NCI-H187 (cell line): ENCODE measurements at places on chromosomes 11 and 22.

GRCh38 chr22:44615146-44615545 lies 86.9 kb upstream of the PRR5 start:
- DNase-seq, result no peak

DNA sequence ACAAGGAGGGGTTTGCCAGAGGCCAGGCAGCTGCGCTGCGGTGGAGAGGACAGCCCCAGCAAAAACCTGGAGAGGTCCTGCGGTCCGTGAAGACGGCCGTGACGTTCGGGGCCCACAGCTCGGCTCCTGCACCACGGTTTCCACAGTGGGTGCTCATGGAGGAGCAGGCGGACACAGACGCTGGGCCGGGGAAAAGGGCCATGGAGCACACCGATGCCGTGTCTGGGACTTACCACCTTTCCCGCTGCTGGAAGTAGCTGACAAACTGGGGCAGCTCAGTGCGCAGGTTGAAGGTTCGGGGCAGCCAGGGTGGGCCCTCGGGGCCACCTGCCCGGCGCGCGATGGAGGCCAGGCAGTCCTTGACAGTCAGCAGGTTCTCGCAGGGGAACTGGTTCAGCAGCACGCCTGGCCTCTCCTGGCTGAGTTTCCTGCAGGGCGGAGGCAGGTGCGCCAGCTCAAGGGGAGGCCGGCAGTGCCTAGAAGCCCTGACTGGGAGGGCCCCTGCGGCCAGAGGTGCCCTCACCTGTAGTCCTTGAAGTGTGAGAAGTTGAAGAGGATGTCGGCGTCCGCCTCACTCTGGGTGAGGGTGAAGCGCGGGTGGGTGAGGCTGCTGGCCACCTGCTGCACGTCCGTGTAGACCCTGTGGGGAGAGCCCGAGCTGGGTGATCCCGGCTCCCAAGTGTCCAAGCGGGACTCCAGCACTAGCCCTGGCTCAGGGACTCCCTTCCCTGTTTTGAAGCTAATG lies 12.8 kb downstream of the TTLL12 start:
- no peak for DNase-seq

DNA sequence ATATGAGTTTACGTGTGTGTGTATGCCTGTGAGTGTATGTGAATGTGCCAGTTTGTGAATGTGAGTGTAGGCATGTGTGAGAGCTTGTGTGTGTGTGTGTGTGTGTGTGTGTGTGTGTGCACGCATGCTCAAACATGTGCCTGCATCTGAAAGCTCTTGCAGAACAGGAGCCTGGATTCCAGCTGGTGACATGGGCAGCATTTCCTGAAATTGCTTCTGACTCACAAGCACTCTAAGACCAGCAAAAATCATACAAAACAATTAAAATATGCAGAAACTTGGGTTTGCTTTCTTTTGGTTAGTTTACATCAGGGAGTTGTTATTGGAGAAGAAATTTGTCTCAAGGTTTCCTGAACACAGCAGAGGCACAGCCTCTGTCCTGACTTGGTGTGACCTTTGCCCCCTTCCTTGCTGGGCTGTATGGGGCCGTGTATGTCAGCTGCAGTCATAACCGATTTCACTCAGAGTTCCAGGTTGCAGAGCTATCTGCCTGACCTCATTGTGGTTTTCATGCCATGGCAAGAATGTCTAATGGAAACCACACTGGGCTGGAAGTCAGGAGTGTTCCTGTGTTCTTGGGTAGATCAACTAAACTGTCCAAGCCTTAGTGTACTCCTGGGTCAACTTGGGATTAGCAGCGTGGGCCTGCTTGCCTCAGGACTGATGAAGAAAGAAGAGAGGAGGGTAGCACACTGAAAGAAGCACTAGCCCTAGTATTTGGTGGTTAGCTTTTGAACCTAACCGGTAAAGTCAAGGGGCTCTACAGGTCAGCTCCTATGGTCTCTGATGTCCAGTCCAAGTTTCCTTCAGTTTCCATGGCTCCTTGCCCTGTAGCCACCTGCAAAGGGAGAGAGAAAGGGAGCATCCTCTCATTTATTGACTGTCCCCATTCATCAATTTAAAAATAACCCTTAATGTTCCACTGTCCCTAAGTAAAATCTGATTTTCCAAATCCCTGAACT lies 143.7 kb downstream of the SNX19 start:
- no peak for DNase-seq

DNA sequence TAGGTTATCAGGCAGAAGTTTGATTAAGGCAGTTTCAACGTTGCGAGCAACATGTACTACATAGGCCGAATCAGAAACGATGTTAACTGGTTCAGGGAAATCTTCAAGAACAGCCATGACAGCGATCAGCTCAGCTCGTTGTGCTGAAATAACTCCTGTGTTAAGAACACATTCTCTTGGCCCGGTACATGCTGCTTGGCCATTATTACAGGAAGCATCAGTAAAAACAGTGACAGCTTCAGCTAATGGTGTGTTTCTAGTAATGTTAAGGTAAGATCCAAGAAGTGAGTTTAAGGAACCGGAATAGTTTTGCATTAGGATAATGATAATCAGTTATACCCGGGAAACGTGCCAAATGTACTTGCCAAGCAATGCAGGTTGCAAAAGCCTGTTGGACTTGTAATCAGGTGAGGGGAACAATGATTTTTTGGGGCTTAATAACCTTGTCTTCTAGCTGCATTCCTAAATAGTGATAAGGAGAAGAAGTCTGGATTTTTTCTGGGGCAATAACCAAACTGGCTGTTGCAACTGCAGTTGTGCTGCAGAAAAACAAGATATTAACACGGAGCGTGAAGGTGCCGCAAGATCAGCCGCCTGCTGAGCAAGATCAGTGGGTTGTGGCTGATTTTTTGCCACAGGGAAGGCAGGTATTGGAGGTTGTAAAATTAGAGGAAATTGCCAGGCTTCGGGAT lies 14.3 kb downstream of the OR52K1 start:
- no peak for DNase-seq

DNA sequence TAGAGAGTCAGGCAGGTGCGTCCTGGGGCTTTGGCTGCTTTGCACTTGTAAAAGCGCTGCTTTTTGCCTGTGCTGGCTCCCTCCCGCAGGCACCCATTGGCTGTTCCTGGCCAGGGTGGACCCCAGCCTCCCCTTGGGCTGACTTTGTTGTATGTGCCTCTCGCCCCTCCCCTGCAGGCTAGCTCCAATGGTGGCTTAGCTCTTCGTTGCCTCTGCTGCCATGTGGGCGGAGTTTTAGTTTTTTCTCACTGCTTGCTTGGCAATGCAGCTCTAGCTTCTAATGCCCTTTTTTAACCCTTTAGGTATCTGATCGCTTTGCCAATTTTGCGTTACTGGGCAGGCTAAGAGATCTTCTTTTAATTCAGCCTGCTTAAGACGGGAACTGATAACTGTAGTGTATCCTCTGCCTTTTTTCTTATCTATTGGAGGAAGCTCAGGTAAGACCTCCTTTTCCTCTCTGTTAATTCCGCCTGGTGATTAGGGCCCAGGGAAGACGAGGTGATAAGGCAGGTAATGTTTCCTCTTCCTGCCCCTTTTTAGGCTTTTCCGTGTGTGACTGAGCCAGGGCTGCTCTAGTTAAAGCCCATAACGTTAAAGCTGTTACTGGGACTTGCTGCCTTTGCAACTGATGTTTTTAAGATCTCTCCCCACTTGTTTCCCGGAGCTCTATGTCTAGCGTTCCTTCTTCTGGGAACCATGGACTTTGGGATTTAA lies 11.7 kb upstream of the GLYATL1 start:
- DNase-seq, result no peak

- no peak for DNase-seq
Measured at GRCh38 chr11:113796663-113797259, 17.2 kb downstream of the CLDN25 start.

GRCh38 chr11:56848141-56848809 lies 99.8 kb upstream of the OR9G4 start:
- DNase-seq, result no peak

DNA sequence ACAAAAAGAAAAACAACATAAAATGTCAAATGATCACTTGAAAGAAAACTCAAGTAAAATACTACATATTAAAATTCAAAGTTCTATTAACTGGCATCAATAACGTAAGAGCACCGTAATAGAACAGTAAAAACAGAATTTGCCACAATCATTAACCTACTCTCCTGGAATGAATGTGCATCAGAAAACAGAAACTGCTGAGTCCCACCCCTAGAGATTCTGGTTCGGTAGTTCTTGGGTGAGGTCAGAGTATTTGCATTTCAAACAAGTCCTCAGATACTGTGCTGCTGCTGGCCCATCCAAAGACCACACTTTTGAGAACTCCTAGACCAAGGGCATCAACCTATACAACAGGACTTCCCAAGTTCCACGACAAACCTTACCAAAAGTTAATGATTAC lies 23.5 kb downstream of the PITPNB start:
- no peak for DNase-seq

- no peak for DNase-seq
Measured at GRCh38 chr11:72235351-72236057, 8.5 kb downstream of the PHOX2A start.

DNA sequence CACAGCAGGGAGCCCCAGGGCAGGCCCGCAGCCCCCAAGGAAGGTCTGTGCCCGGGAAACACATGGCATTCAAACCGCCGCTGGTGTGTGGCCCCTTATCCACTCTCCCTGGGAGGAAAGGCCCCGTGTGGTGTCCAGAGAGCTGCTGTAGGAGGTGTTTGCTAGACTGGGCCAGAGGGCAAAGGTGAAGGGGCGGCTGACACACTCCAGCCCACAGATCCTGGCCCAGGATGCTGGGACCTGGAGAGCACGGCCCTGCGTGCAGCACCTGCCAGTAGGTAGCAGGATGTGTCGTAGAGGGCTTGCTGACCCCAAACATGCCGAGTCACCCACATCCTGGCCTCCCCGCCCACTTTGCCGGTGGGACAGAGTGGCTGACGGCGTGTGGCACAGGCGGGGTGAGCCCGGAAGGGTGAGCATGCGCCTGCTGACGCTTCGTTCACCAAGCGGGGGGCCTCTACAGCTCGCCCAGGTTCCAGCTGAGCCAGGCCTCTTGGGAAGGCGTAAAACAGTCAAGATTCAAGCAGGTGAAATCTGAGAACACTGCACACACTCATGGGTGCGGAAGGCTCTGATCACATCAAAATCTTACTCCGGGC lies 11.0 kb downstream of the OSBPL5 start:
- no peak for DNase-seq

GRCh38 chr22:32830473-32830872 lies 29.0 kb downstream of the TIMP3 start:
- DNase-seq, result no peak

- no peak for DNase-seq
Measured at GRCh38 chr11:19393941-19394340, 153.2 kb upstream of the E2F8 start.

- DNase-seq, result no peak
Measured at GRCh38 chr22:44577391-44578109, 79.5 kb upstream of the RTL6 start.

DNA sequence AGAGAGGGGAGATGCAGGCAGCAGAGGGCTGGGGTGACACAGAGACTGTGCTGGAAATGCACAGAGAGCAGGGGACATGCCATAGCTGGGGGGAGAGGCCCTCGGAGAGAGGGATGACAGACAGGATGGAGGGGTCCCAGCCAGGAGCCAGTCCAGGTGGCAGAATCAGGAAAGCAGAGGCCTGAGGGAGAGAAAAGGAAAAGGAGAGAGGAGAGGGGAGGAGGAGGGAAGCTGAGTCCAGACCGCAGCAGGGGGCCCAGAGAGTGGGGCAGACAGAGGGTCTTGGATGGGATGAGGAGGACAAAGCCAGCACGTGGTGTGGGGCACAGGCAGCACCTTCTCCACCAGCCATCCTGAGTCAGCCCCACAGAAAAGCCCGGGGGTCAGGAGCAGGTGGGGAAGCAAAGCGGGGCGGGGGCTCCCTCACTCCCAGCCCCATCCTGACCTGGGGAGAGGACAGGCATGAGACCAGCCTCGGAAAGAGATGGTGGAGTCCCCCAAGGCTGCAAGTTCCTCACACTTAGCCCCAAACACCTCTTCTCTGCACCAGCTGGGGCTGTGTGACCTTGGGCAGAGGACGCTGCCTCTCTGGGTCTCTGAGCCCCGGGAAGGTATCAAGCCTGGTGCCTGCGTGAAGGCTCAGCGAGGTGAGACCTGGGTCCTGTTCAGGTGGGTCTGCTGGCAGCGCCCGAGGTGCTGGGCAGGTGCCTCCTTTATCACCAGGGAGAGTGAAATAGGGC lies 48.0 kb downstream of the IGLL1 start:
- DNase-seq, result no peak

GRCh38 chr11:6333095-6333494 lies 12.8 kb upstream of the CAVIN3 start:
- no peak for DNase-seq

DNA sequence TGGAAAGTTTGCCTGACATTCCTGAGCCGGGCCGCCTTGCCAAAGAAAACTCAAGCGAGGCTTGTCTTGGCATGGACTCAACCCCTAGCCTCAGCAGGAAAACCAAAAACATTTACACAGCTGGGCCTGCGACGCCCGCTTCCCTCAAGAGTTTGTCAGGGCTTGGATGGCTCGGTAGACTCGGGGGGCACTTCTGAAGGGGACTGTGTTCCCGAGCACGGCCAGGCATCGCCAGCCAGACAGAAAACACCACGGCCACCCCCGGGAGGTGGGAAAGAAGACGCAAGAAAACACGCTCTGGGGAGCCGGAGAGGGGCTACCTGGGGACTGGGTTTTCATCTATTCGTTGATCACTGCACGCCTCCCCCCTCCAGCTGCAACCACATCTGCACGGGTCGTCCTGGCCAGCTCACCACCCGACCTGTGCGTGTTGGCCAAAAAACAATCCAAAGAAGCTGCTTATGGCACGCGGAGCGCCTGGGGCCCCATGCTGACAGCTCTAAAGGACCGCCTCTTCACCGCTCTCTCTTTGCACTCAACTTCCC lies 380.7 kb downstream of the MN1 start:
- DNase-seq, result no peak

DNA sequence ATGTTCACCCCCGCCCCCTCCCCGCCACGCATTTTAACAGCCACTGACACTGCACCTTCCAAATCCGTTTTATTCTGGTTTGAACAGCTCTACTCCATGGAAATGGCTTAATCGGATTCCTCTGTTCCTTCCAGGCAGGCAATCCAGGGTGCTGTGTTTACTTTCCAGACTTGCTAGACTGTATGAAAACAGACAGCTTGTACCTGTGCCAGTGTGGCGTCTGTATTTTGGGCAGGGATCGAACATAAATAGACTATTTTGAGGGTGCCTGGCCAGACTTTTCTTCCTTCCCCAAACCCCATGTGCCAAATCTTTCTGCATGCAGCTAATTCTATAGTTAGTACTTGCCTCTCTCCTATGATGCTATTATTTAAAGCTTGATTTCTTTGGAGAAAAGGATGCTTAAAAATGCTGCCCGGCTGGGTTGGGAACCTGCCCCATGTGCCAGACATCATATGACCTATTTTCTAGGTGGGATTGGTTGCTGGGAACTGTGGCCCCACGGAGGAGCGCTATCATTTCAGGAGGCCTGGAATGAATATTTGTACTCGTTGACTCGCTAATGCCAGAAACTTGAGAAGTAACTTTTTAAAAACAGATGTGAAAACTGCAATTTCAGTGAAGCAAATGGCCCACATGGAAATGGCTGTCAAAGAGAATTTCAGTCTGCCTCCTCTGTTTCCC lies 814.8 kb downstream of the BRD1 start:
- DNase-seq, result no peak

- no peak for DNase-seq
Measured at GRCh38 chr11:34267417-34267816, 90.4 kb downstream of the ABTB2 start.

GRCh38 chr11:66015454-66015881 lies 3.7 kb downstream of the CST6 start:
- DNase-seq, result no peak

GRCh38 chr11:115458877-115459276 lies 45.3 kb downstream of the CADM1 start:
- no peak for DNase-seq
